ENCODE measurements at places on chromosomes 1 and 21. TPM values are rescaled to one million over a fixed set of nuclear protein-coding genes. Genes with fewer than 3 reads are reported as not detected.

KANK4 gene
- not detected for total RNA-seq

NPPA gene
- not detected for total RNA-seq

MSH4 gene
- not detected for total RNA-seq

KCNC4 gene
- 19.4 TPM for total RNA-seq

HJV gene
- not detected for total RNA-seq

Data from T-cell (primary cell).